NCI-H226 (cell line): ENCODE measurements at places on chromosomes 2 and 18.

- DNase-seq: peak; percentile 15
Observed at GRCh38 chr2:154623819-154624218, 74.7 kb upstream of the KCNJ3 start.

GRCh38 chr2:85002534-85002933 is 31.6 kb downstream of the KCMF1 start:
- no peak for DNase-seq

- DNase-seq: peak; percentile 23
Observed at GRCh38 chr2:138767101-138767500, 13.1 kb downstream of the NXPH2 start.

GRCh38 chr2:151808258-151809072 is 19.8 kb downstream of the ARL5A start:
- no peak for DNase-seq

- no peak for DNase-seq
Observed at GRCh38 chr2:233354971-233355574, 779 bp downstream of the DGKD start.

- DNase-seq: no peak
Observed at GRCh38 chr2:29013057-29013780, 32.1 kb downstream of the TOGARAM2 start.

DNA sequence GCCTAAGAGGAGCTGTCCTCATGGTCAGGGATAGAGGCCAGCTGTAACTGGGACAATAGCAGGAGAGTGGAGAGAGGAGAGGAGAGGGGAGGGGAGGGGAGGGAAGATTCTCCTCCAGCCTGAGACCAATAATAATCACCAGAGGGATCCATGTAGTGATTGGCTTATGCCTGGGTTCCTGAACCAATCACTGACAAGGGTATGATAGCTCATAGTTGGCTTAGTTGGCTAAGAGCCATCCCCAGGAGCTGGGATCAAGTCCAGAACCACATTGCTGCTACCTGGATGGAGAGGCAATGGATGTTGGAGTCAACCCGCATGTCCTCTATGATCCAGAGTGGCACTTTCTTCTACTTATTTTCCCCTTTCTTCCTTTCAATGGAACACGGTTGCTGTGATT is 7.7 kb upstream of the ST8SIA5 start:
- DNase-seq: no peak

DNA sequence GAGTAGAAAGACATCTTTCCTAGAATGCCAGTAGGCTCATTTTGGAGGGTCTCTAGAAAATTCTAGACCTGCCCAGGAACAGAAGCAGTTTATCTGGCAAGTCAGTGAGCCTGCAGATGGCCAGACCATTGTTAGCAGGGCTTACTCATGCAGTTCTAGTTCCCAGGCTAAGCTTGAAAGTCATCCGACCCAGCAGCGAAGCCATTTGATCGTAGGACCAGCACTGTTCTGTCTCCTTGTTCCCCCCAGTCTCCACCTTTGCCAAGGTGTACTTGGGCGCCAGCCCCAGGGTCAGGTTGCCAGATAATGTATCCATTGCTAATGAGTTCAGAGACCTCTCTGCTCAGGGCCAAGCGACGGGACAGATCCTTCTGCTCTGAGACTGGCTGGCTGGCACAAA is 70.1 kb downstream of the EPAS1 start:
- DNase-seq: no peak

- no peak for DNase-seq
Observed at GRCh38 chr2:85259879-85260278, 67.9 kb downstream of the TGOLN2 start.

DNA sequence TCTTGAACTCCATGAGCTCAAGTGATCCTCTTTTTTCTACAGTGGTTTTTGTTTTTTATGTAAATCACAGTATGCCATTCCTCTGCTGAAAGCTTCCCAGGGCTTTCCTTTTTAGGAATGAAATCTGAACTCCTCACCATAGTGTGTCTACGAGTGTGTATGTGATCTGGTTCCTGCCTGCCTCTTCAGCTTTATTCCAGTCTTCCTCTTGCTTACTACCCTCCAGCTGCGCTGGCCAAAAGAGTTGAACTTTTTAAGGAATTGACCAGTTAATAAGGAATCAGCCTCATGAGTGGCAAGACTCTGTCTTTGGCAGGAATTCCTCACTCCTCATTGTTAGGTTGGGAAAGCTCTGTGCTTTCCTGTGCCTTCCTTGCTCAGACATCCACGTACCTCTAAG is 4.0 kb downstream of the CCT7 start:
- no peak for DNase-seq

DNA sequence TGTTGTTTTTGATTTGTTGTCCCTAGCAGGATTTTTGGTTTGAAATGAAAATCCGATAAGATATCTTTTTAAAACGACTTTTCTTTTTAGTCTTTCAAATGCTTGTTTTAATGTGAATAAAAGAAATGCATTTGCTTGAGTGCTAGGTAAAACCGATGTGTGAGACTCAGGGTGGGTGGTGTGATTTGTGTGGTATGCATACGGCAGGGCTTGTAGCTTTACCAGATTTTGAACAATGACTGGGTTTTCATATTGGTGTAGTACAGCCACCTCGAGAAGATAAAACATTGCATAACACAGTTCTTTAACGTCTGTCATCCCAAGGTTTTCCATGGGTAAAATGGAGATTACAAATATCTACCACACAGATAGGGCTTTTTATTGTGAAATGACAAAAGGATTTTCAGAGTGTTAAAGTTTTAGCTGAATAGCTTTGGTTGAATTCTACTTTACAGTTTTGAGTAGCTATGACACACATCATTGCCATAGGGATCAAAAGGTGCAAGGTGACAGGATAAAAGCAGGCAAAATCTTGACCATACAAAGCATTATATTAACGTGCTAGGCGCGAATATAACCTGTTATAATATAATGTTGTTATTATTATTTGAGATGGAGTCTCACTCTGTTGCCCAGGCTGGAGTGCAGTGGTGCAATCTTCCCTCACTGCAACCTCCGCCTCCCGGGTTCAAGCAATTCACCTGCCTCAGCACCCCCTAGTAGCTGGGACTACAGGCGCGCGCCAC is 824 bp upstream of the ZNF638 start:
- no peak for DNase-seq
